PC-9 (cell line): ENCODE measurements at places on chromosomes 16 and 17.

DNA sequence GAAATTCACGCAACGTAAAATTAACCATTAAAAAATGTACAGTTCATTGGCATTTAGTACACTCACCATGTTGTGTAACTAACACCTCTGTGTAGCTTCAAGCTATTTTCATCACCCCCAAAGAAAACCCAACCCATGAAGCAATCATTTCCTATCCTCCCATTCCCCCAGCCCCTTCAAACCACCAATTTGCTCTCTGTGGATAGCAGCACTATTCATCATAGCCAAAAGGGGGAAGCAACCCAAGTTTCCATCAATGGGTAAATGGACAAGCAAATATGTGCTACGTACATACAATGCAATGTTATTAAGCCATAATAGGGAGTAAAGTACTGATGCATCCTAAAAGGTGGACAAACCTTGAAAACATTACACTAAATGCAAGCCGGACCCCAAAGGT lies 10.9 kb upstream of the KRT222 start:
- DNase-seq, result no peak

DNA sequence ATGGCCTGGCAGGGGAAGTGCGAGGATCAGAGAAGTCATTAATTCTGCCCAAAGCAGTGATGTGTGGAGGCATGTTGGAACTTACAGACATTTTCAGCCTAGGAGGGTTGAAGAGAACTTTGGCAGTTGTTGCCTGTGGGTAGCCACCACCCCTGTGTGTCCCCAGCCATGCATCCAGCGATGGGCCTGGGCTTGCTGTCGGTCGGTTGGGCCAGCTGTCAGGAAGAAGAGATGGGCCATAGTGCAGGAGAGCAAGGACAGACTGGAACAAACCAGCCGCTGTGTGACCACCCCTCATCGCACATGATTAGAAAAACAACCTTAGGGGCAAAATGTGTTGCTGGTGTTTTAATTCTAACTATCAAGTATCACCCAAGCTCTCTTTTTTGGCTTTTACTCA lies 173.7 kb downstream of the CNTNAP4 start:
- no peak for DNase-seq

DNA sequence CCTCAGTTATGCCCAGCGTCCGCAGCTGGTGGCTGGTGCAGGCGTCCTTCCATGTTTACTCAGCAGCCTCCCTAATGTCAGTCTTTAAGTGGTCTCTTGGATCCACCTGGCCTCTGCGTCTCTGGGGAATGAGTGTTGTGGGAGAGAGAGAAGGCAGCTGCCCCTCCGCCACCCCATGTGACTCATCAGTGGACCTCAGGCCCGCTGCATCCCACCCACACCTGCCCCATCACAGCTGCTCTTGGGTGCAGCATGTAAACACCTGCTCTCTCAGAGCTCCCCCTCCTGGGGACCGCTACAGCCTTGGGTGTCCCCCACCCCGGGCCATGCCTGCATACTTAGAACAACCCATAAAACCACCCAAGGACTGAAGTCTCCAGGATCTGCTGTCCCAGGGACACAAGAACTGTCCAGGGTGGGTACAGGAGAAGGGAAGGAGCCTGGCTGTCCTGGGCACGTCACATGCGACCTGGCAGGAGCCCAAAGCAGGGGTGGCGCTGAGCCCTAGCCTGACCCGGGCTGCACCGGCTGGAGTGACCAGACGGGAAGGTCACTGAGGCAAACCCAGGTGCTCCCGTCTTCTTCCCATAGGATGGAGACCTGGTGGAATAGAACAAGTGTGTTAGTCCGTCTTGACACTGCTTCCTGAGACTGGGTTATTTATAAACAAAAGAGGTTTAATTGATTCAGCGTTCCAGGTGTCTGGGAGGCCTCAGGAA lies 4.2 kb downstream of the C16orf90 start:
- DNase-seq, result no peak

DNA sequence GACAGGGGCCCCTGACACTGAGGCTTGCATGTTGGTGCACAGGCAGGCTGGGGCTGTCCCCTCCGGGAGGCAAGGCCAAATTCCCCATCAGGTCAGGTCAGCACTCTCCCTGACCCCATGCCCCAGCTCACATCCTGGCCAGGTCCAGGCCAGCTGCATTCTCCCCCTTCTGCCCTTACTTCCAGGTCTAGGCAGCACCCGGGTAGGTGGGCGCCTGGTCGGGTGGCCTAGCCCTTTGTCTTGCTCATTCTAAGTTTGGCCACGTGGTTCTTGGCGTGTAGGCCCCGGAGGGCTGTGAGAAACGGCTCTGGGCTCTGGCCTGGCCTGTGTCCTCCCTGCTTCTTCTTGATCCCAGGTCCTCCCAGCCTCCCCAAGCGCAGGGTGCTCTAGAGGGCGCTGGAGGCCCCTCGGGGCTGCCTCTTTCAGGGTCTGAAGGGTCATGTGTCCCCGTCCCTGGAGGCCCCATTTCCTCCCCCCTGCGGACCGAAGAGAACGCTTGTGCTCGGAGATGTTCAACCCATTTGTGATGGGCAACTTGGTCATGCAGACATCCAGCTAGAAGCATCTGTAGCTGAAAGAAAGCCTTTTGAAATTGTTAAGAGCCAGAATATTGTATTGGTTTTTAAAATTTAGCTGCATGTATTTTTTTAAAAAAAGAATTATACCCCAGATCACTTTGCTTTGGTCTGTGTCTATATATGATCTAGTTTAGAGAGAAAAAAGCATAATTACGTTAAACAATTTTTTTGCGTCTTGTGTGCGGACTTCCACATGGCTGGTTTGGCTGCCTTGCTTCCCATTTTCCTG lies 6.7 kb downstream of the BAHCC1 start:
- no peak for DNase-seq

GRCh38 chr17:1506649-1507267 lies 9.7 kb downstream of the INPP5K start:
- no peak for DNase-seq

- no peak for DNase-seq
Observed at GRCh38 chr16:75497558-75497957, 2.3 kb upstream of the CHST6 start.

DNA sequence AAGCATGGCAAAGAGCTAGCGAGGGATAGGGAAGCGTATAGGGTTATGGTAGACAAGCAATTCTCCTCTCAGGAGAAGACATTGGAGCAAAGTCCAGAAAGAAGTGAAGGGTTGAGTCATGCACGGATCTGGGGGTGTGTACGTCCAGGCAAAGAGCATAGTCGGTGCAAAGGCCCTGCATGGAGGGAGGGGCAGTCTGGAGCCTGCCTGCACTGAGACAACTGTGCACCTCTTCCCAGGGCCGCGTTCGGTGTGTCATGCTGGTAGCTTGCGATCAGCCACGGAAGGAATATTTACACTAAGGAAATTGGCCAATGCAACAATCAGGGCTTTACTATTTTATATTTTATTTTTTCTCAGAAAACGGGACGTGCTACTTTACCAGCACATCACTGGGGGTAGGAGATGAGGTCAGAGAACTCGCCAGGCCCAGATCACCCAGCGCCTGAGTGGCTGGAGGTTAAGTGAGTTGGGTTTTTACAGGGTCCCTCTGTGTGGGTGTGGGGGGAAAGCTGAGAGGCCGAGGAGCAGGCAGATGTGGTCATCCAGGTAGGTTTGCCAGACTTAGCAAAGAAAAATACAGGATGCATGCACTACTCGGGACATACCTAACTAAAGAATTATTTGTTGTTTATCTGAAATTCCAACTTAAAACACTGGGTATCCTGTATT lies 6.7 kb upstream of the B9D1 start:
- no peak for DNase-seq

GRCh38 chr17:81512562-81513371 lies at the start of gene ACTG1:
ACTG1 (minus strand) TSS chr17:81512799; CDS start chr17:81512354, 445 bp downstream.
- peak; percentile 94 for DNase-seq

DNA sequence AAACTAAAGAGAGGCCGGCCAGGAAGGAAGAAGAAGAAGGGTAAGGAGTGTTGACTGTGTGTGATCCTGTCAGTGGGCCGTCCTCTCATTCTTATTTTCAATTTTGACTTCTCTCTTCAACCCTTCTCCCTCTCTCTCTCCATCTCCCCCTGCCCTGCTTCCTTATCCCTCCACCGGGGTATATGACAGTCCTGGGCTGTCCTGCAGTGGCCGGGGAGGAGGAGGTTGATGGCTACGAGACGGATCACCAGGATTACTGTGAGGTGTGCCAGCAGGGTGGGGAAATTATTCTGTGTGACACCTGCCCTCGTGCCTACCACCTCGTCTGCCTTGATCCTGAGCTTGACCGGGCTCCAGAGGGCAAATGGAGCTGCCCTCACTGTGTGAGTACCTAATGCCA lies 5.6 kb downstream of the CHD3 start:
- DNase-seq, result no peak

DNA sequence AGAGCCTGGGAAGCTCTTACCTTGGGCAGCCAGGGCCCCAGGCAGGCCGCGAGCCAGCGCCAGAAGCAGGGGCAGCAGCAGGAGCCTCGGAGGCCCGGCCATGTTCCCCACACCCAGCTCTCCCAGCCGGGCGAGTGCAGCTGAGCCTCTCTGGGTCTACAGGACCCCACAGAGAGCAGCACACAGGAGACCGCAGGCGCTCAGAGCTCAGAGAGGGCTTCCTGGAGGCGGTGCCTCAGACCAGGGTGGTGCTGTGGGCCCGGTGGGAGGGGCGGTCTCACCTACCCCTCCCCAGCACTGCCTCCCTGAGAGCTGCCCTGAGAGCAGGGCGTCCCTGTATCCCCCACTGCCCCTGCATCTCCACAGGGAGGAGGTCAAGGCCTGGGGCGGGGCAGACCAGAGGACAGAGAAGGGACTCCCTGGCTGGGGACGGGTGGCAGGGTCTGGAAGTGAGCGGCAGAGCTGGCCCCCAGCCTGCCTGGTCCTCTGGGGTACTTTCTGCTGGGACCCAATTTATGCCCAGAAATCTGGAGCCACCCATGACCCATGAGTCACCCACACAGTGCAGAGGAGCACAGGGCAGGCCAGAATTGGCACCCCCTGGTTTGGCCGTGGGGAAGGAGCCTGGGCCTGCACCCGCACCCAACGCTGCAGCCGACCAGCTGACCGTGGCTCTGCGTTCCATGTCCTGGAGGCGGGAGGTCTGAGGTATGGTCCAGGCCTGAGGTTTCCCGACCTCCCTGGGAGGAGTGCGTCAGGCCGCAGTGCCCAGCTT lies at the start of gene CD7:
Gene CD7 (minus strand): TSS at position 215 of the 775 bp plus-strand sequence. CDS start 113 bp downstream, at position 102.
- DNase-seq, result no peak

- no peak for DNase-seq
Observed at GRCh38 chr17:66548158-66548557, 245.7 kb downstream of the PRKCA start.

- DNase-seq, result no peak
Observed at GRCh38 chr16:54061454-54061853, 225.1 kb downstream of the IRX3 start.

DNA sequence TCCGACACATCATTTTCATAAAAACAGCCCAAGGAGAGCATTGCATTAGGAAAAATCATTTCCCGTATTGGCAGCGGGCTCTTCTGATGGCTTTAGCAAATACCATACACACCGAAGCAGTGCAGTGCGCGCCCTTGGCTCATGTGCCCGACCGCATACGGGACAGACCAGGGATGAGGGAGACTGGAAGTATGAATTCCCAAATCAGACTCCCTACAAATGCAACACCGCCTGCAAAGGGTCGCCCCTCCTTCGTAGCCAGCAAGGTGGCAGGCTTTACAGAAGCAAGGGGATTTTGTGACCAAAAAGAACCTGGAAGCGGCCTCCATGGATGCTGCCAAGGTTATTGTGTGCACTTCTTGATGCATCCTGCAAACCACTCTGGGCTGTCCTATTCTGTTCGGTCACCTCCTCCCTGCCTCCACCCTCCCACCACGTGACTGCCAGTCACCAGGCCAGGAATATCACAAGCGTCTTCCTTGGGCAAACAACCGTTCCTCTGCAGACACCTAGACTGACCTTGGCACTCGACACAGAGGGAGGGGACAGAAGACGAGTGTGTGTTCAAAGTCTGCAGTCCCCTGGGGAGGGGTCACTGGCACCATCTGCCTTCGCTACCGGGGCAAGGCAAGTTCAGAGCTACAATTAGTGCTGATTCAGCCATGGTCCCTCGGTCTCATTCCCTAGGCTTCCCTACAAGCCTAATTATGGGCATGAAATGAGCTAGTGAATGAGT lies 460.4 kb downstream of the SLC39A11 start:
- no peak for DNase-seq

- no peak for DNase-seq
Observed at GRCh38 chr17:37527249-37527851, 37.7 kb downstream of the DUSP14 start.

- DNase-seq, result no peak
Observed at GRCh38 chr17:33848433-33848832, 406.7 kb upstream of the CCL2 start.

DNA sequence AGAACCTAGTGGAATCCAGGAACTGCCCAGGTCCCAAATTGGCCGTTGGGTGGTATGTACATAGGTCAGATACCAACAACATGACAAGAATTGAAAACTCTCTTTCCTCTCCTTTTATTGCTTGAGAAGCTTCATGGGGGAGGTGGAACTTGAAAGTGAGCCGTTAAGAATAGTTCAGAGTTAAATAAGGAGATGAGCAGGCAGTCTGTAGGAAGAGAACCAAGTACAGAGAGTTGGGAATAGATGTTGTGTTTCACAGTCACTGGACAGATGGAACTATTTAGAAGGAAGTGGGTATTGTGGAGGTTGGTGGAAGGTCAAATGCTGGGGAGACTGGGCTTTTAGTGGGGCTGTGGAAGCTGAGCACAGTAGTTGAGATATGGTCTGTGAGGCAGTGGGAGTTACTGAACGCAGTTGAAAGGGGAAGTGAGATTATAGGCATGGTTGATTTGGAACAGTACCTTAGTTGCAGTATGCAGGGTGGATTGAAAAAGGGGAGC lies 26.4 kb downstream of the ARHGAP44 start:
- no peak for DNase-seq

DNA sequence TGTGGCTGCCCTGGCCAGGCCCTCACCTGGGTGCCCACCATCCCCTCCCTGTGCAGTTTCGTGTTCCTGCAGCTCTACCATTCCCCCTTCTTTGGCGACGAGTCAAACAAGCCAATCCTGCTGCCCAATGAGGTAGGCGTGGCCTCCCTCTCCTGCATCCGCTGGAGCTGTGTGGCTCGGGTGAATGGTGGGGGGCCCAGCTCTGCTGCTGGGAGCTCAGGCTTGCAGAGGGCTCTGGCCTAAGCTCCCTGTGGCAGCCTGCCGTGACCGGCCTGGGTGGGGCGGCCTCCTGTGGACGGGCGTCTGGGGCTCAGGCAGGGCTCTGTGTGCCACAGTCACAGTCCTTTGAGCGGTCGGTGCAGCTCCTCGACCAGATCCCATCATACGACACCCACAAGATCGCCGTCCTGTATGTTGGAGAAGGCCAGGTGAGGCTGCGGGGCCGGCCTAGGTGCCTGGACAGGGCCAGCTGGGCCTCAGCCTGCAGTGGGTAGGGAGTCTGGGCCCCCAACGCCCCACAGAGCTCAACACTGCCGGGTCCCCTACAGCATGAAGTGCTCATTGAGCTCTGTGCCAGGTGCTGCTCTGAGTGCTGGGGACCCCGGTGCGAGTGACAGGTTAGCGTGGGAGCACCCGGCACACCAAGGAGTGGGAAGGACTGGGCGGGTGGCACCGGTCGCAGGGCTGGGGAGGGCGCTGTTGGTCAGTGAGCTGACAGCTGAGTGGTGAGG lies 37.3 kb downstream of the TSC2 start:
- no peak for DNase-seq

DNA sequence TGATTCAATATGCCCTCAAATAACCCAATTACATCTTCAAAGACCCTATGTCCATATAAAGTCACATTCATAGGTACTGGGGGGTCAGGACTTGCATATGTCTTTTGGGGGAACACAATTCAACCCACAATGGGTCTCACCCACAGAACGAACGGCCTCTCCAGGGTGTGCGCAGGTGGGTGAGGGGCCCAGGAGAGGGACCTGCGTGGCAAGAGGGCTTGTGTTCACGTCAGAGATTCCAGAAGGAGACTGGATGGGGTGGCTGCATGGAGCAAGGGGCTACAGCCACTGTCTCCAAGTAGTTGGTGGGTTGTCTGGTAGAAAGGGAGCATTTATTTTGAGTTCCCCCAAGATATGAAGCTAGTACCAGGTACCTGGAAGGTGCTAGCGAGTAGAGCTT lies 212.2 kb downstream of the SEC14L1 start:
- no peak for DNase-seq
